ENCODE measurements at places on chromosomes 12 and 14.

DNA sequence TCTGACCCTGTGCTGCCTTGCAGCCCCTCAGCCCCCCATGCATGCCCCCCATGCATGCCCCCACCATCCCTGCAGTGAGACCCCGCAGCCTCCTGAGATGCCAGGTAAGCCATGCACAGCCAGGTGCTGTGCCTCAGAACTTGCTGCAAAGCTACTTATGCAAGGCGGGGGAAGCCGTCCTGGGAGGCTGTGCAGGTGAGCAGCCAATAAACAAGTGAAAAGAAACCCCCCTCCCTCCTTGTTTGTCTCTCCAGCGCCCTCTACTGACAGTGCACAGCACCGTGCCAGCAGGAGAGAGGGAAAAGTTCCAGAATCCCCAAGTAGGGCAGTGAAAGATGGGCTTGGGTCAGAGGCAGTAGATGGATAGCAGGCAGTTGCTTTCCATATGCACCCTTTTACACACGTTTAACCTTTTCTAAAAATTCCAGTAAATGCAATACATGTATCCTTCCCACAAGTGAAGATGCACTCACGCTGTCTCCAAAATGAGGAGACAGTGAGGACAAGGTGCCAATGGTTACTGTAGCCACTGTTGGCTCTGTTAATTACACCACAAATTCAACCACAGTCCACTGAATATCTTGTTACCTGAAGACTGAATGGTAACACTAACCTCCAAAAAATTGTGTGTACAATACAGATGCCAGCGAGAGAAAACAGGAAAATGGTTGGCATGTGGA, 18.0 kb downstream of the TNFAIP2 start:
- no peak for DNase-seq

DNA sequence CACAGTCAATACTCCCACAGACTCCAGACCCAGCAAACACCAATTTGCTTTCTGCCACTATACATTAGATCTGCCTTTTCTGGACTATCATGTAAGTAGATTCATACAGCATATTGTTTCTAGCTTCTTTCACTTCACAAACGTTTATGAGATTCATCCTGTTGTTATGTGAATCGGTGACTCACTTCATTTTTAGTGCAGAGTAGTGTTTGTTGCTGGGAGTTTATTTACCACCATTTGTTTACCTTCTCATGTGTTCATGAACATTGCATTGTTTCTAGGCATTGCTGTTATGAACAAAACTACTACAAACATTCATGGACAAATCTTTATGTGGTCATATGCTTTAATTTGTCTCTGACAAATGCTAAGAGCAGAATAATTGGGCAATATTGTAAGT, 807.8 kb upstream of the TMEM132C start:
- no peak for DNase-seq

GRCh38 chr12:76375939-76376338, 27.7 kb upstream of the BBS10 start:
- DNase-seq = no peak

GRCh38 chr12:42409471-42409870, 83.5 kb downstream of the PPHLN1 start:
- no peak for DNase-seq

DNA sequence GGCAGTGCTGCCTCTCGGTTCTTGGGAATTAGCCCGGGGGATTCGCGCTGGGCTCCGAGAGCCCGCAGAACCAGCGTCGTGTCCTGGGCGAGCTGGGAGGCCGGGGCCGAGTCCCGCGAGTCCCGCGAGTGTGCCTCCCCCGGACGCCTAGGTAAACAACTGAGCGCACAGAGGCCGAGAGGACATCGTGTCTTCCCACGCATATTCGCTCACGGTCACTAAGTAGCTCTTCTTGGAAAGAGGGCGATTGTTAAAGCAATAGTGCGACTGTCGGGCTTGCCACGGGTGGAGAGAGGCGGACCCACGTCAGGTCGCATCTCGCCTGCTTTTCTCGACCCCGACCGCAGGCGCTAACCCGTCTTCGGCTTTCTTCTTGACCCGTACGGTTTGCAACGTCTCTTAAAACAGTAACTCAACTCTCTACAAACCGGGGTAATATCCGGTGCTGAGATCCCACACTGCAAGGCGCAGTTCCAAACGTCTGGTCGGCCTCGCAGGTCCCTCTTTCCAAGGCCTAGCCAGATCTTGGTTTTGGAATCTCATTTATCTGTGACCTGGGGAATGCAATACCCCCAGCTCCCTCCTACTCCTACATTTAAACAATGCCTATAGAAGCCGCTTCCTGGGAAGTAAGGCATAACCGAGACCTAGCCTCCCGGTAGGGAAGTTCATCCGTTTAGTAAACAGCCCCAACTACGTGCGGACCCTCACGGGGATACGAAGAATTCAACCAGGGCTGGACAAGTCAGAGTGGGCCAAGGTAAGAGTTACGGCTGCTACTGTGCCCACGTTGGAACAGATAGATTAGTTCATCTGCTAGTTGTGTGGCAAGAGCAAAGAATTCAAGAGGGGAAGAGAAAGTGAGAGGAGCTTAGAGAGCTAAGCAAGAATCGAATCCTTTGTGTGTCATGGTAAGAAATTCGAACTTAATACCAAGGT, 736 bp upstream of the PHLDA1 start:
- peak; percentile 75 for DNase-seq

DNA sequence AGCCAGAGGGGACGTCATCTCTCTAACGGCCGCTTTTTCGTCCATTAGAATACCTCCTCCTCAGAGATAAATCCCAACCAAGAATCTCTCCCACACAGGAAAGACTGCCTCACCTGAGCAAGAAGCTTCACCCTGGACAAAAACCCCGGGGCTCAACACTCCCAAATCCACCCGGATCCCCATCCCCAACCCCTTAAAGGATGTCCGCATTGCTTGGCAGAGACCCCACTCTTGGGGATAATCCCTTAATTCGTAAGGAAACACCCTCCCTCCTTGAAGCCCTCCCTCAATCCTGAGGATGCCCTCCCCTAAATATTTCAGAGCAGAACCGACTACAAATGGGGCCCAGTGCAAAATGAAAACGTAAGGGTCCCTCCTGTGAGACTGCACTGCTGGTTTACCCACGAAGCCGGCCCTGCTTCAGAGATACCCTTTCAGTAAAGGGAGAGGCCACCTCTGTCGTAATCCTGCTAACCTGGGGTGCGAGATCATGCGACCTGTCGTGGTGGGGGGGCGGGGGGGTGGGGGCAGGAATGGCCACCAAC, 655 bp upstream of the DYNLL1 start:
- DNase-seq = no peak

GRCh38 chr14:71588028-71588427, 344.2 kb upstream of the RGS6 start:
- no peak for DNase-seq

DNA sequence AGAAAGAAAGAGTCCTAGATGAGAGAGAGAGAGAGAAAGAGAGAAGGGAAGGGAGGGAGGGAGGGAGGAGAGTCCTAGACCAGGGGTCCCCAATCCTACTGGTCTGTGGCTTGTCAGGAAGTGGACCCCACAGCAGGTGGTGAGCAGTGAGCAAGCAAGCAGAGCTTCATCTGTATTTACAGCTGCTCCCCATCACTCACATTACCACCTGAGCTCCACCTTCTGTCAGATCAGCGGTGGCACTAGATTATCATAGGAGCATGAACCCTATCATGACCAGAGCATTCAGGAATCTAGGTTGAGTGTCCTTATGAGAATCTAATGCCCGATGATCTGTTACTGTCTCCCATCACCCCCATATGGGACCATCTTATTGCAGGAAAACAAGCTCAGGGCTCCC, 39.2 kb upstream of the AMN1 start:
- no peak for DNase-seq

- peak; percentile 59 for DNase-seq
Observed at GRCh38 chr14:65412856-65413738, 567 bp downstream of the FUT8 start.

Measured in C1 segment of cervical spinal cord (tissue), 14 donors.